ENCODE measurements at places on chromosomes 16 and 17.
A peak's percentile ranks its signal among the peaks of the same experiment; 100 is the strongest.

GRCh38 chr16:31352376-31353115 lies 2.4 kb upstream of the ITGAX start:
- DNase-seq, result no peak

DNA sequence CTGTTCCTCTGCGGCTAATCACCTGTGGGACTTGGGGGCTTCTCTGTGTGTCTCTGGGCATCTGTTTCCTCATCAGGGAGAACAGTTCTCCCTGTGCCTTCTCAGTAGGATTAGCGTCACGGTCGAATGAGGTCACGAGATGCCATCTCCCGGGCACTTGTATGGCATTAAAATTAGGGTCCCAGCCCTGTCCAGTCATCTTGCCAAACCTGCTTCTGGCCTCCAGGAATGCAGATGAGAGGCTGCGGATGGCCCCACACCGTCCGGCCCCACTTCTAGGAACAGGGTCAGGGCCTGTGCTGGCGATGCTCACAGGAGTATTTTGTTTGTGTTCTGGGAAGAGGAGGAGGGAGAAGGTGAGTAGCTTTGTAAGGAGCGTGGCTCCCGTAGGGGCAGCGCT lies 58.5 kb downstream of the OR1D5 start:
- no peak for DNase-seq

DNA sequence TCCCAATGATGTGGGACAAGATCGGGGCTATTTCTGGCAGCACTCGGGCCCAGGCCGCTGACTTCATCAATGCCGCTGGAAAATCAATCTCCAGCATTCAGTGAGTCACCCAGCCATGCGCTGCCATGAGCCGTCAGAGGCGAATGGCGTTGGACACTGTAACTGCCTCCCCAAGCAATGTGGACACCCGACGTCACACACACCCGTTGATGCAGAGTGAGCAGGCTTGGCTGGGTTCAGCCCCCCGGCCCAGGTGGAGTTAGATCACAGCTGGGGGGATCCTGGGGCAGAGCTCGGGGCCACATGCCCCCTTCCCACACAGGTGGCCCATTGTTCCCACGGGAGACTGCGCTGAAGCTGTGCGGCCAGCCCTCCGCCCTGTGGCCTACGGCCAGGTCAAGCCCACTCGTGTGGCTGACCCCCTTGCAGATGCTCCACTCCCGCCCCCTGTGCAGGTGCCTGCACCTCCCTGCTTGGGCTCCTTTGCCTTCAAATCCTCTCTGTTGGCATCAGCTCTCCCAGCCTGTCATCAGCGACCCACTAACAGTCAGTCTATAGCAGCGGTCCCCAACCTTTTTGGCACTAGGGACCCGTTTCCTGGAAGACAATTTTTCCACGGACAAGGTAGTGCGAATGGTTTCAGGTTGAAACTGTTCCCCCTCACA lies 89.9 kb downstream of the TBC1D16 start:
- DNase-seq, result no peak

- no peak for DNase-seq
Measured at GRCh38 chr16:53220585-53220984, 165.8 kb downstream of the CHD9 start.

DNA sequence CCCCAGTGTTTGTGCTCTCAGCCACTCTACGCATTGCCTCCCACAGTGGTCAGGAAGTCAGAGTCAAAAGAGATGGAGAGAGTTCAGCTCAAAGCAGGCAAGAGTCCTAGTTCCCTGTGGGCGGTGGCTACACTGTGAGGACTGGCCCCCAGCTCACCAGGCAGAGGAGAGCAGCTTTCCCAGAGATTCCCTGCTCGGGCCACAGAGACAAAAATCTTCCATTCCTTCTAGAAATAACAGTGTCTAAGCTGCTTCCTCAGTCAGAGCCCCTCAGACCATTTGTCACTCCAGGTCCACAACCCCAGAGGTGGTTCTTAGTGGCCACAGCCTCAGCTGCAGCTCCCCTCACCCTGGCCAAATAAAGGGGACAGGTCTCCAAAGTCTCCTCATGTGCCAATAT lies 263.0 kb upstream of the RPL38 start:
- DNase-seq, result no peak

DNA sequence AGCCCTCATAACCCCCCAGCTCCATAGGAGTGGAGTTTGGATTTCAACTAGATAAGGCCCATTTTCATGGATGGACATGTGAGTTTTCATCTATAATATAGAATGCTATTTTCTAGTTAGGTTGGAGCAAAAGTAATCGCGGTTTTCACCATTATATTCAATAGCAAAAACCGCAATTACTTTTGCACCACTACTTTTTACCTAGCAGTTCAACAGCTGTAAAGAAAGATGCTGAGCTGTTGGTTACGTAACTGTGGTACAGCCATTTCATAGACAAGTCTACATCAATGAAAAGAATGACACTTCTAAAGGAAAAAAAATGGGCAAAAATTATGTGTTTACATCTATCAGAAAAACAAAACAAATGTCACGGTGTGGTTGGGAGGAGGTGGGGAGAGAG lies 507.7 kb downstream of the MAF start:
- no peak for DNase-seq

DNA sequence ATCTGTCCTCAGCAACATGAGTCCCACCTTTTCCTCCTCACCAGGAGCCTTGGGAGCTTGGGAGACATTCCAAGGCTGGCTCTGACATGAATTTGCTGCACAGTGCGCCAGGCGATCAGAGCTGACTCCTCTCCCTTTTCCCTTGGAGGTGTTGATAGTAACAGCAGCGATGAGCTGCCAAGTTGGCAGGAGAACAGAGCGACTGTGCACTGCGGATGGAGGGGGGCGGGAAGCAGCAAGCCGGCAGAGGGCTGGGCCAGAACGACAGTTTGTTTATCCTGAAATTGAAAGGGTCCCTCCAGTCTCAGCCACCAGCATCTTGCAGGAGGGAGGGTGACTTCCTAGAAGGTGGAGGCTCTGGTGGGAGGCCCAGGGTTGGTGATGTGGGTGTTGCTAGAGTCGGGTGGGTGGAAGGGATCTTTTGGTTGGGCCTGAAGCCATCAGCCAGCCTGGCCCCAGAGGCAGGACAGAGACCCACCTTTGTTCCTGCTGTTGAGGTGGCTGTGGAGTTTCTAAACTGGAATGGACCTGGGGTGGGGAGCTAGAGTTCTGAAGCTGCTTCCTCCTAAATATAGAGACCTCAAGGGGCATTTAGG lies 22.5 kb upstream of the DYNLL2 start:
- no peak for DNase-seq

DNA sequence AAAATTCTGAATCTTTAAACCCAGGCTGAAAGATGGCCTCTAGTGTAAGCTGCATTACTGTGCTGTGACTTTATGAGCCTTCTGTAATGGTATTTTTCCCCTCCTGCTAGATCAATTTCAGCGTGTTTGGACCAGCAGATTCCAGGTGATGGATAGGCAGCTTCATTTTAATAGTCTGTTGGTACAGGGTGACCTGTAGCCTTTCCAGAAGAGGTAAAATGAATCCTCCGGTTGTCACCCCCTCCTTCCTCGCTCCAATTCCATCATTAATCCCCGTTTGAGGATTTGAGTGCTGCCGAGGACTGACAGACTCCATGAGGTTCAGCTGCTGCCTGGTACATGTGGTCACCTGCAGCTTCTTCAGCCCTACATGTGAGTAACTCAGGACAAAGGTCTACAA lies 48.9 kb downstream of the MYH3 start:
- DNase-seq, result no peak

GRCh38 chr16:71480956-71481355 lies 8.2 kb downstream of the ZNF19 start:
- no peak for DNase-seq

DNA sequence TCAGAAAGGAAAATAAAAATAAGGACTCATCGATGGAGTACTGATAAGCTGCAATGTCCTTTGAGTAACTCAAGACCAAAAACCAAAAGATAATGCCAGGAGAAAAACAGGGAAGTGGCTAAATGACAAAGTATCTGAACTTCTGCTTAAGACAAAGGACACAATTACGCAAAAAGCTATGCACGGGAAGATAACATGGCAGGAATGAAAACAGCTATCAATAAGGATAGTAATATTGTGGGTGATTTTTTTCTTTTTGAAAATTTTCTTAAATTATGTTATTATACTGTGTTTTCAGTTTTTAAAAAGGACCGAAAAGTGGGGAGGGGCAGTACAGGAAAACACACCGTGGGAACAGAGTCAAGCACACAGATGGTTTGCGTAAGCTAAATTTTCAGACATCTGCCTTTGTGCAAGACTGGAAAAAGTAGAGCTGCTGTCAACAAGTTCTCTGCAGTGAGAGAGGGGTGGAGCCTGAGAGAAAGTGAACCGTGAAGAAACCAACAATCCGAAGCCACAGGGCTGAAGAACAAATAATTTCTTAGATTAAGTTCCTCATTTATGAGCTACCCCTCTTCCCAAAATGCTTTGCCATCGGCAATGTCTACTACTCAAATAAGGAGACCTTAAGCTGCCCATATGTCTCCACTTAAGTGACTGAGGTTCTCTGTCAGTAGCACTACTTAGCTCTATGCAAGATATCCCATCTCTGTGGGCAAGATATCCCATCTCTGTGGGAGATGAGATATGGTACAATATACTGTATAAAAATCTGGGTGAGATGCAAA lies 99.9 kb upstream of the CORO6 start:
- peak; percentile 20 for DNase-seq

GRCh38 chr17:35981908-35982330 lies 622 bp upstream of the CCL16 start:
- no peak for DNase-seq

DNA sequence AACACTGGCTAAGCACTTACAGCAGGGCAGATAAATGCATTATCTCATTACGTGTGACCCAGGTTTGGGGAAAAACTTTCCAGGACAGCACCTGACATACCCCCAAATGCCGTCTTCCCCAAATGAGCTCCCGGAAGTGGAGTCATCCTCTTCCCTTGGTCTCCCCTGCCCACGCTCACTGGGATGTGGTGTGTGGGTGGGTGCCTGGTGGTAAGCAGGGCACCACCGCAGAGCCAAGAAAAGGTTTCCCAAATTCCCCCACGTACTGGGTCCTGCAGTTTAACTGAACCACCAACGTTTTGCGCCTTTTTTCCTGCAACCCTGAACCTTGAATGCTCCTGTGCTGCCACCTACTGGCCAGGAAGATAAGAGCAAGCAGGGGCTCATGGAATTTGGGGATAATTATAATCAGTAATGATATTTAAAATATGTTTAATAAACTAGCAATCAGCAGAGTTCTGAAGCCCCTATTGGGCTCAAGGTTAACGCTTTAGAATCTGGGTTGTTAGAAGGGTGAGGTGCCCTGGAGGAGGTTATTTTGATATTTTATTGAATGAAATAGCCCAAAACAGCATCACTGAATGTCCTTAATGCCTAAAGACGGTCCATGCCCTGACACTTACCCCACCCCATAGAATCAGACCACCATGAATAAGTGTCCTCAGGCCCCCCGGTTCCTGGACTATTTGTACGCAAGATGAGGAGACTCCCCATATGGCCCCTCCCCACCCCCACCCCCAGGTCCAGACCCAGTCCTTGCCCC lies 8.0 kb downstream of the SPPL2C start:
- peak; percentile 35 for DNase-seq

GRCh38 chr16:2470234-2470601 lies 879 bp upstream of the NTN3 start:
- DNase-seq, result no peak

DNA sequence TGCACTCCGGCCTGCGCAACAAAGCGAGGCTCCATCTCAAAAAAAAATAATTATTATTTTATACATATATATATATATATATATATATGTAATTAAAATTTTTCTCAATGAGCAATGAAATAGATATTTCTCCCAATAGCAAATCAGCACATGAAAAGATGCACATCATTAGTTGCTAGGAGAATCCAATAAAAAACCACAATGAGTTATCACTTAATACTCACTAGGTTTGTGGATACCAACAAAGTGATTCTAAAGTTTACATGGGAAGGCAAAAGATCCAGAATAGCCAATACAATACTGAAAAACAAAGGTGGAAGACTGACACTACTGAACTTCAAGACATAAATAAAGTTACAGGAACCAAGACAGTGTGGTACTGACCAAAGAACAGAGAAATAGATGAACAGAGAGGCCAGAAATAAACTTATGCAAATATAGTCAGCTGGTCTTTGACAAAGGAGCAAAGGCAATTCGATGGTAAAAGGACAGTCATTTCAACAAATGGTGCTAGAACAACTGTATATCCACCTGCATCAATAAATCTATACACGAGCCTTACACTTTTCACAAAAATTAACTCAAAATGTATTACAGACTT lies 13.6 kb downstream of the SMG6 start:
- no peak for DNase-seq

- no peak for DNase-seq
Measured at GRCh38 chr16:35794896-35795295, 2335.5 kb downstream of the TP53TG3F start.

DNA sequence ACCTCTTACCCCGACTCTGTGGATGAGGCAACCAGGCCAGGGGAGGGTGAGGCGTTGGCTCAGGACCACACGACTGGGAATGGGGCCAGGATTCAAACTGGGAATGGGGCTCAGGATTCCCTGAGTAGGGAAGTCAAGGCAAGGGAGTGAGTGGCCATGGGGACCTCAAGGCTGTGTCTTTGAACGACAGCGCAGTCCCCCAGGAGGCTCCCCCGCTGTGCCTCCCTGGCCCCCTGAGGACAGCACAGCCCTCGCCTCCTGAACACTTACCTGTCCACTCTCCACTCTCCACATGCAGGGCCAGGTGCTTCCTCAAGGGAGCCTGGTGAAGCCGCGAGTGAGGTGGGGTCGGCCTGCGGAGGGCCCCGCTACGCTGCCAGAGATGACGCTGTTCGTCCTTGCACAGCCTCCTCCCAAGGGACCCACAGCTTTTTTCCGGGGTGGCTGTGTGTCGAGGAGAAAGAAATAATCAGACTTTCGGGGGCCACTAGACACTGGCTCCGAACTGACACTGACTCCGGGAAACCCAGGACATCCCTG lies 6.9 kb downstream of the ZNF469 start:
- no peak for DNase-seq

- no peak for DNase-seq
Measured at GRCh38 chr17:50668025-50668837, 33.5 kb downstream of the ABCC3 start.

- DNase-seq, result peak; percentile 14
Measured at GRCh38 chr17:39667262-39667944, 850 bp upstream of the PNMT start.
